ENCODE measurements at places on chromosomes 2 and 18.

DNA sequence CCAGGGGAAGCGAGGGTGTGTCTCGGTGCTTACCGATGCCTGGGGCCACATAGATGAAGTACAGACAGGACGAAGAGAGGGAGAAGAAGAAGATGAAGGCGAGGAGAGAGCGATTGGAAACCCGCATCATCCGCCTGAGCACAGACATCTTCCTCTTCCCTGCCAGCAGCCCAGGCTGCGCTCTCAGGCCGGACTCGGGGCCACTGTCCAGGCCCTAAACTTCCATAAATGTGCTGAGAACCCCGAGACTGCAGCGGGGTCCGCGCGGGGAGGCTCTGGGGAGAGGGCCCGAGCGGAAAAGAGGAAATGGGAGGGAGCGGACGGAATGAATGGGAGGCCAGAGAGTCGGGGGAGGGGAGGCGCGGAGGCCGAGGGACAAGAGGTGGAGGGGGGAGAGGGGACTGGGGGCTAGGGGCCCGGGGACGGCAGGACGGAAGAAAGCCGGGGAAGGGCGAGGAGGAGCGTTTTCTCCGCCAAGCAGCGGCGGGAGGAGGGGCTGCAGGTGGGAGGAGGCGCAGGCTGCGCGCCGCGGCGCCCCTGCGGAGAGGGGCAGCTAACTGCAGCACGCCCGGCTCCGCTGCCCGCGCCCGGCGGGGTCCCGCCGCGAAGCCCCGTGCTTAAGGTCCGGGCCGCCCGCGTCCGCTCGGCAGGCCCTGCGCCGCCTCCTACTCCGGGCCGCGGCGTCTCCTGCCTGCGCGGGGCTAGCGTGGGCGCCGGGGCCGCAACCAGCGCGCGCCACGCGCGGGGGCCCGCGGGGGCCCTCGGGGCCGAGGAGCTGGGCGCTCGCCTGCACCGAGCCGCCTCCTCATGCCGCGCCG lies at the start of gene B4GALT6:
B4GALT6 (minus strand) TSS at position 303 of the 818 bp plus-strand sequence; CDS start at position 148, 155 bp downstream.
- no peak for DNase-seq

DNA sequence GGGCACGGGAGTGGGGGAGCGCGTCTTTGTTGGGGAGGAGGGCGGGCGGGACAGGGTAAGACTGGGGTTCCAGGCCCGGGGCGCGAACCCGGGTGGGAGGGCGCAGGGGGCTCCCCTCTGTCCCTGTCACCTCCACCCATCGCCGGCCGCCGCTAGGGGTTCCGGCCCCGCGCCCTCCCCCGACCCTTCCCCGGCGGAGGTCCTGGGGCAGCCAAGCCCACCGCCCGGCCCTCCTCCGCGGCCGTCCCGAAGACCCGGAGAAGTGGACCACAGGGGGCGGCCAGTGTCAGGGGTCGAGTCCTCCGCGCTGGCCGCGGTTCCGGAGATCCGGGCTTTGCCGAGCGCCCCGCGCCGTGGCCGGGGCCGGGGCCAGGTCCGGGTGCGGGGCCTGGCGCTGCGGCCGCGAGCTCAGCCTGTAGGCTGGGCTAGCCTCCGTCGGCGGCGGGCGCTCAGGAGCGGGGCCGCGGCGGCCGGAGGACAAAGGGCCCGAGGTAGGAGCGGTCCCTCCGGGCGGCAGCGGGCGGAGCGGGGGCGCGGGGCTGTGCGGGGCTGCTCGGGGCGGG lies 16.6 kb upstream of the E2F6 start:
- no peak for DNase-seq

DNA sequence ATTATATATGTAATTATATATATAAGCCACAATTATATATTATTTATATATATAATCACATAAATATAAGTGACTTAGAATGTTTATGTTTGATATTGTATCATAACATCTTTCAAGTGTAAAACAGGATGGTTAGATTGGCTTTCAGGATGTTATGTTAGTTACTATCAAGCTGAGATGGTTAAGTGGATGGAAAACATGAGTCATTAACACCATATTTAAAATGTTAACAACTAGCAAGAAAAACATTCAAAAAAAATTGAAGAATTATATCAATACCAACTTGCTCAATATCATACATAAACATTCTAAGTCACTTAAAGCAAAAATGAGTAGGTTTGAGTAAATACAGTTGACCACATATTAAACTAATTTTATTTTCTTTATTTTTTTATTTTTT lies 21.8 kb upstream of the RAB27B start:
- no peak for DNase-seq

DNA sequence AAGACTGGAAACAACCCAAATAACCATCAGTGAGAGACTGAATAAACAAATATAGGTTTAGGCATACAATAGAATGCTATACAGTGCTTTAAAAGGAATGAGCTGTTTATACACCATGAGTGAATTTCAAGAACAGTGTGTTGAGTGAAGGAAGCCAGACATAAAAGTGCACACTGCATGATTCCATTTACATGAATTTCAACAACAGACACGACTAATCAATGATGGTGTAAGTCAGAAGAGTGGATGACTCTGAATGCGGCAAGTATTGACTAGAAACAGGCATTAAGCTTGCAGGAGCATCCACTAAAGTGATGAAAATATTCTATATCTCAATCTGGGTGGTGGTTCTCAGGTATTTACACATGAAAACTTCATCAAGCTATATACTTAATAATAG lies 142.7 kb upstream of the SLC39A10 start:
- DNase-seq = no peak

DNA sequence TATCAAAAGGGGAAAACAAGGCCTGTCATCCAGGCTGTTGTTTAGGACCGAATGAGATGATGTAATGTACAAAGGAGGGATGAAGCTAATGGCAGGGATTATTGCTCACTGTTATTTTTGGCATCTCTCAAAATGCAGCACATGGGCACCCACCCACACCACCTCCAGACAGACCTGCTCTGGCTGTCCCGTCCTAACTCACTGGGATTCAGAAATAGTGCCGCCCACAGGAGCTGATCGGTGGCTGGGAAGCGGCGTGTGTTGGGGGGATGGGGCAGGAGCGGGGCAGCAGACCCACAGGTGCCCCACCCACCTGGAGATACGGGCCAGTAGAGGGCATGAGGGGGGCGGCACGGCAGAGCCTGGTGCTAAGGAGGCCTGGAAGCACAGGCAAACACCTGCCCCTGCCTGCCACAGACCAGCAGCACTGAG lies 52.2 kb downstream of the CRACDL start:
- DNase-seq = no peak

GRCh38 chr2:25912851-25913695 lies 34.8 kb upstream of the ASXL2 start:
- DNase-seq = no peak

DNA sequence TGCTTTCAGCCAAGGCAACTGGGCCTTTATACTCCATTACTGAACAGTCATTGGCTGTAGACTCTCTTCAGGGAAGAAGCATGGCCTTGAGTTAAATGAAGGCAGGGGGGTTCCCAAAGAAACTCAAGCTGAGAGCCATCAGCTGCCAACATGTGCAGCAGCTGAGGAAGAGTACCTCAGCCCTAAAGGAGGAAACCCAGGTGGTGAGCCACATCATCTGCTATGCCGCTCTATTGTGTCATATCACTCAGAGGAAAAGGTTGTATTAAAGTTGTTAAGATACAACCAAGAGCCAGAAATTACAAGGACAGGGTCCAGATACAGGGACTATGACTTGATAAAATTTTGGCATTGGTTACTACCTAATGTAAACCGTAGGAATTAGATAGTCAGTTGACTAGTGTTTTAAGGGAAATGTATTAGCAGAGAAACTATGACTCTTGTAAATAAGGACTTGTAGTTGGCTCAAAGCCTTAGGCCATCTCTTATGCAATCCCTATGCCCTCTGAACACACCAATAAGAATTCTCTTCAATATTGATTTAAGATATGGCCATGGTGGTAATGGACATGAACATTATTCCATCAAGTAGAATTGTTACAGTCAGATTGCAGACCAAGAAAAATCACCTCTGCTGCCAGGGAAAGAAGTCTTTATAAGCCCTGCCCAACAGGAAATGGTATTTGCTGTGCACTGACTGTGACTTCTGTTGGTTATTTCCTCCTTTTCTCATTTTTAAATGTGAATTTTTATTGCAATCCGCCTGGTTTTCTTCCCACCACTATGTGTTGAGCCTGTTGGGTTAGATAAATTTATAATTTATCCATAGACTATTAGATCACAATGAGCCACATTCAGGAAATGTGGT lies 9.2 kb upstream of the LRPPRC start:
- DNase-seq = no peak

Data from activated CD4-positive, alpha-beta T cell treated with anti-CD3 and anti-CD28 coated beads for 1 hour (primary cell).